ENCODE measurements at places on chromosomes 2 and 18.

DNA sequence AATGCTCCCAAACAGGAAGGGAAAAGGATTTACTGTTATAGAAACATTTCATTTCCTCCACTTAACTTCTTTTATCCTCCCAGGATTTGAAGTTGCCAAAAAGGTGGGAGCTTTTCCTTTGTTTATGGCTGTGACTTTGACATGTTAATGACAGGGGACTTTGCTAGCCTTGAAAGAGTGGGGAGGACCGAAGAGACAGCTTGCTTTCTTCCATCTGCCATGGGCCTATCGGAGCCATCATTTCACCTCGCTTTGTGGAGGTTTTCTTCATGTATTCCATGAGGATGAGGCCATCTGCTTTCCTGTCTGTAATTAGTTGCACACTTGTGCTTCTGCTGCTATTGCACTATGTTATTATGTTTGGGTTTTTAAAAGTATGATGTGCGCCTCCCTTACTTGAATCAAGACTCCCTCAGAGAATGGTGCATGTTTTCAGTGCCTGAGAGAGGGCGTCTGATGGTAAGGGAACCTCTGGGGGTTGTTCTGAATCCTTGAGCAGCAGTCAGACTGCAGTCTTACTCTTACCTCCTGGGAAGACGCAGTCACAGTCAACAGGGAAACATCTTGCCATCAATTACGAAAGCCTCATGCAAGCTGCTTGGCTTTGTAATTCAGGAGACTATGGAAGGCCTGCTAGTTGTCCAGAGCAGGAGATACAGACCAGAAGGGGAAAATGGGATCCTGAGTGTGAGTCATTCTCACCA is 173.3 kb upstream of the MGAT5 start:
- H3K27me3 ChIP-seq = peaks cover 17% of the 10 kb centered on the region
- DNase-seq = no peak

GRCh38 chr2:24365826-24366225 is 5.5 kb upstream of the ITSN2 start:
- H3K4me1 ChIP-seq = peaks cover 21% of the 10 kb centered on the region
- no peak for DNase-seq
- no peaks in the 10 kb centered on the region for H3K27me3 ChIP-seq
- no peaks in the 10 kb centered on the region for H3K36me3 ChIP-seq
- H3K4me3 ChIP-seq = no peak overlapping the region
- H3K27ac ChIP-seq = peak overlapping the region; percentile 80

GRCh38 chr2:217609952-217610351 is 392.8 kb downstream of the TNS1 start:
- no peaks in the 10 kb centered on the region for H3K27me3 ChIP-seq
- no peak overlapping the region for H3K27ac ChIP-seq
- no peaks in the 10 kb centered on the region for H3K36me3 ChIP-seq
- H3K4me1 ChIP-seq = no peaks in the 10 kb centered on the region

GRCh38 chr18:77058290-77058835 is 74.2 kb downstream of the MBP start:
- peaks cover 67% of the 10 kb centered on the region for H3K4me1 ChIP-seq
- no peak overlapping the region for H3K4me3 ChIP-seq
- DNase-seq = no peak
- no peaks in the 10 kb centered on the region for H3K27me3 ChIP-seq
- H3K36me3 ChIP-seq = peaks cover 21% of the 10 kb centered on the region

DNA sequence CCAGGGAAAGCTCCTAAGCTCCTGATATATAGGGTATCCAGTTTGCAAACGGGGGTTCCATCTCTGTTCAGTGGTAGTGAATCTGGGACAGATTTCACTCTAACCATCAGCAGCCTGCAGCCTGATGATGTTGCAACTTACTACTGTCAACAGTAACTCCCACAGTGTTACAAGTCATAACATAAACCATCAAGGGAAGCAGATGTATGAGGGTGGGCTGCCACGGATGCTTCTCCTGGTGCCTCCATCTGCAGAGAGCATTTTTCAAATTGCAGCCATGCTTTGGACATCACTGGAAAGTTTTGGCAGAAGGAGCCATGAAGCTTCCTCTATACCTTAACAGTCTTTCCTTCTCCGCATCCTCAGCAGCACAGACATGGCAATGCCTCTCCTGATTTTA is 234.5 kb downstream of the ANKRD36B start:
- H3K27me3 ChIP-seq = no peaks in the 10 kb centered on the region
- H3K4me1 ChIP-seq = no peaks in the 10 kb centered on the region
- H3K4me3 ChIP-seq = no peak overlapping the region
- H3K36me3 ChIP-seq = no peaks in the 10 kb centered on the region

GRCh38 chr18:35835833-35836232 is 136.6 kb upstream of the RMP24 start:
- H3K4me1 ChIP-seq = no peaks in the 10 kb centered on the region
- no peak for DNase-seq
- no peaks in the 10 kb centered on the region for H3K27me3 ChIP-seq
- H3K27ac ChIP-seq = no peak overlapping the region
- H3K36me3 ChIP-seq = no peaks in the 10 kb centered on the region

DNA sequence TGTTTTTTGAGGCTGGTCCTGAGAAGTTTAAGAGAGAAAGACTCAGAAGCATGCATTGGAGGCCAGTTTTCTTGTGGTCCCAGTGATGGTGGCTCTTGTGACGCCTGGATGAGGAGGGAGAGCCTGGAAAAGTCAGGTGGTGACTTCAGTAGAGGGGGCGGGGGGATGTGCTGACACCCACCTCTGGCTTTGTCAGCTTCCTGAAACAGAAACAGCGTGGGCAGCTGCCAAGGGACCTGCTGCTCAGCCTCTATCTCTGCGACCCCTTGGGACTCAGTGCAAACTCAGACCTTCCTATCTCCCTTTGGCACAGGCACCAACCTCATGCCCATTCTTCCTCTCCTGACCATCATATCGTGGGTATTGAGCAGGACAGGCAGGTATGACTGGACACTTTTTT is 6.4 kb downstream of the TGFBRAP1 start:
- H3K27me3 ChIP-seq = no peaks in the 10 kb centered on the region
- no peaks in the 10 kb centered on the region for H3K36me3 ChIP-seq
- peaks cover 3% of the 10 kb centered on the region for H3K4me1 ChIP-seq
- H3K27ac ChIP-seq = no peak overlapping the region
- no peak overlapping the region for H3K4me3 ChIP-seq
- DNase-seq = no peak

- H3K27me3 ChIP-seq = no peaks in the 10 kb centered on the region
- no peak for DNase-seq
- no peaks in the 10 kb centered on the region for H3K36me3 ChIP-seq
- no peak overlapping the region for H3K27ac ChIP-seq
- H3K4me1 ChIP-seq = peaks cover 33% of the 10 kb centered on the region
Observed at GRCh38 chr2:95382192-95382591, 20.3 kb upstream of the FAHD2A start.

GRCh38 chr2:224444021-224444420 is 42.1 kb upstream of the FAM124B start:
- H3K4me3 ChIP-seq = no peak overlapping the region
- H3K27ac ChIP-seq = no peak overlapping the region
- no peaks in the 10 kb centered on the region for H3K27me3 ChIP-seq
- peaks cover 3% of the 10 kb centered on the region for H3K4me1 ChIP-seq

DNA sequence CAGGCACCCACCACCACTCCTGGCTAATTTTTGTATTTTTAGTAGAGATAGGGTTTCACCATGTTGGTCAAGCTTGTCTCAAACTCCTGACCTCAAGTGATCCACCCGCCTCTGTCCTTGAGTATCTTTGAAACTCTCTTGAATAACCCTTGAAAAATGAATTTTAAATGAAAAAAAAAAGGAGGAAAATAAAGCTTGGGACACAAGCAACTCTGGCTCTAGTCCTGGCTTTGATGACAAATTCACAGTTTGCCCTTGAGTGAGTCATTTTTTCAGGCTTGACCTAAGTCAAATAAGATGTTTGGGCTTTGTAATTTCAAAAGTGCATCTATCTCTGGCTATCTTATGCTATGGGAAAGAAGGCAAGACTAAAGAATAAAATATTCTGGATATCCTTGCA is 79.0 kb upstream of the TRIB2 start:
- H3K27ac ChIP-seq = no peak overlapping the region
- no peaks in the 10 kb centered on the region for H3K4me1 ChIP-seq
- H3K4me3 ChIP-seq = no peak overlapping the region
- H3K27me3 ChIP-seq = no peaks in the 10 kb centered on the region

GRCh38 chr2:105691947-105692390 is 52.7 kb upstream of the NCK2 start:
- no peaks in the 10 kb centered on the region for H3K4me1 ChIP-seq
- H3K4me3 ChIP-seq = no peak overlapping the region
- no peak for DNase-seq
- no peaks in the 10 kb centered on the region for H3K36me3 ChIP-seq
- H3K27me3 ChIP-seq = no peaks in the 10 kb centered on the region

- no peaks in the 10 kb centered on the region for H3K36me3 ChIP-seq
- H3K4me3 ChIP-seq = no peak overlapping the region
- H3K4me1 ChIP-seq = peaks cover 5% of the 10 kb centered on the region
- no peak overlapping the region for H3K27ac ChIP-seq
Observed at GRCh38 chr2:10357193-10358169, 54.8 kb downstream of the HPCAL1 start.

DNA sequence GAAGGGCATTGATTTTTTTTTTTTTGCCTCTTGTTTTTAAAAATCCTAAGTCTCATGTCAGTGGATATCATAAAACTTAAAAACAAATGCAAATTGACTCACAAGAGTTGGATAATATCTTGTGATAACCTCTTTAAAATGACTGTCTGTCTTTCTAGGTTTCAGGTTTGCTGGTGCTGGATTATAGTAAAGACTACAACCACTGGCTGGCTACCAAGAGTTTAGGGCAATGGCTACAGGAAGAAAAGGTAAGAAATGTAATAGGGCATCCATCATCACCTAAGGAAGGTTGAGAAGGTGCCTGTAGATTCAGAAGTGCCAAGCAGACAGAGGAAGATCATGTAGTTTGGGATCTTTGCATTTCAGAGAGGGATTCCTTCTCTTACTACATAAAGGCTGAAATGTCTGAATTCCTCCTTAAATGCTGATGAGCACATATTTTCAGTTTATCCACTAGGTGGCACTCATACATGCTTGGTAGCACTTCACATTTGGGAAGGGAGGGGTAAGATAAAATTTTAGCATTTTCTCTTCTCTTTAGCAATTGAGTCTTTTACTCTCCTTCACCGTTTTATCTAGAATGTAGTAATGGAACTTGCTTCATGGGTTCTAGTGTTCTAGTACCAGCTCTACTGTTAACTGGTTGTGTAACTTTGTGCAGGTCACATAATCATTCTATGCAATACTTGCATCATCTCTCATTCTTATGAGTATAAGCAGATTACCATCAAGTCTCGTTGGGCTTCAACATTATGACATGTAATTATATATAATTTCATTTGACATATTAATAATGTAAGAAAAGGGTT is 21.1 kb downstream of the CPS1 start:
- no peak overlapping the region for H3K27ac ChIP-seq
- H3K4me1 ChIP-seq = no peaks in the 10 kb centered on the region
- H3K36me3 ChIP-seq = no peaks in the 10 kb centered on the region
- H3K4me3 ChIP-seq = no peak overlapping the region
- no peaks in the 10 kb centered on the region for H3K27me3 ChIP-seq

DNA sequence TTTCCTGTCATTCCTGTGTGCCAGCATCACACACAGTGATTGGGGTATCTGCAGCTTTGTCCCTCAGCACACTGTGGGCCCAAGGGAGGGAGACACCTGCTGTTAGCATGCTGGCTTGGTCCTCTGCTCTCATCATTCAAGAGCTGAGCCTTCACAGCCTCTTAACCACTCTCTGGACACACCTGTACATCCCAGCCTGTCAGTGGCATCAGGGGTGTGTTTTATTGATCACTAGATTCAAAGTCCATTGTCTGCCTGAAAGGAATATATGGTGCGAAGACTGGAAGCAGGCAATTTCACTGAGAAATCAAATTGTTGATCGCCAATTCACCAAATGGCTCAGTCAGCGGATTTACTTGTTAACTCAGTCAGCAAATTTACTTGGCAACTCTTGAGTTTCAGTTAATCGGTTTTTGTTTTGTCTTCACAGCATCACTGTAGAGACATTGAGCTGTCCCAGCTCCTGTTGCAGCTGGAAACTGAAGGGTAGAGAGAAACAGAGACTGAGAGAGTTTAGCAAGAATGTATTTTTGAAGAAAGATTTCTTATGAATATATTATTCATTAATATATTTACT is 56.3 kb upstream of the TMEM200C start:
- no peaks in the 10 kb centered on the region for H3K4me1 ChIP-seq
- no peak overlapping the region for H3K4me3 ChIP-seq
- no peaks in the 10 kb centered on the region for H3K36me3 ChIP-seq
- H3K27ac ChIP-seq = no peak overlapping the region

DNA sequence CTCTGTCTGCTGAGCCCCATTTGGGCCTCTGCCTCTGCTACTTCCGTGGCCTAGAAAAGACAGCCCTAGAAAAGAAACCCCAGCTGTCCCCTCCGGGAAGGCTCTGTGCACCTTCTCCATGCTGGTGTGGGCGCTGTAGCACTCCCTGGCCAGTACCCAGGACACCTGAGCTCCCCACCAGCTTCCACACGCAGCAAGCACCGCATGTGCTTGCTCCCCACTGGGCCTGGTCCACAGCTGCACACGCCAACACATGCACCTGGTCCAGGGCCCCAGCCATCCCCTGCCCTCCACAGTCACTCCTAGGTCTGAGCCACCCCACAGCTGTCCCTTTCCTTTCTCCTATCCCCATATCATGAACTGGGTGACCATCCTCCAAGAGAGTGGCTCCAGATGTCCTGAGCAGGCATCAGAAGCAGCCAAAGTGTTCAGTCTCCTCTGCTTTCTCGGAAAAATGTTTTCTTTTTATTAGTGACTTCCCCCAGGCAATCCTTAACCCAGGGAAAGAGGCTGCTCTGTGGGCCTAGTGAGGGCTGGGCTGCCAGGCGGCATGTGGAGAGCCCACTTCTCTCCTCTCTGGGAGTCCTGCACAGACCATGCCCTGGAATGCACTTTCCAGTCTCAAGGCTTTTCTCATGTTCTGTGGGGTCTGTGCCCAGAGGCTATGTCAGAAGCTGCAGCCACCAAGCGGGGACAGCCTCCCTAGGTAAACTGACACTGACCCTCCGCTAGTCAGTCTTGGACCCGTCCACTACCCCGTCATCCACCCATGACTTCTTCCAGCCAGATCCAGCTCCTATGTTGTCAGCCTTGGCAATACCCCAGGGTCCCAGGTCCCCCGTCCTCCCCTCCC is 133.7 kb downstream of the KLHL29 start:
- H3K27ac ChIP-seq = no peak overlapping the region
- H3K36me3 ChIP-seq = no peaks in the 10 kb centered on the region
- no peak overlapping the region for H3K4me3 ChIP-seq
- H3K27me3 ChIP-seq = no peaks in the 10 kb centered on the region
- no peak for DNase-seq

GRCh38 chr2:236525411-236525997 is 44.1 kb upstream of the ACKR3 start:
- no peaks in the 10 kb centered on the region for H3K4me1 ChIP-seq
- no peak for DNase-seq
- no peak overlapping the region for H3K4me3 ChIP-seq
- no peaks in the 10 kb centered on the region for H3K36me3 ChIP-seq
- H3K27me3 ChIP-seq = peaks cover 7% of the 10 kb centered on the region

Data from esophagus squamous epithelium (tissue), 5 donors.